ENCODE measurements at places on chromosomes 7 and 10. TPM values are rescaled to one million over a fixed set of nuclear protein-coding genes. Genes with fewer than 3 reads are reported as not detected.

CAMK2B gene
- total RNA-seq, result 0.26 TPM

MMP21 gene
- total RNA-seq, result 0.26 TPM

PODXL gene
- 0.26 TPM for total RNA-seq

THNSL1 gene
- 5.6 TPM for total RNA-seq

ACSL5 gene
- total RNA-seq, result 1.7 TPM

LLCFC1 gene
- not detected for total RNA-seq

ADAM22 gene
- total RNA-seq, result 0.51 TPM

DYDC2 gene
- not detected for total RNA-seq

IL6 gene
- total RNA-seq, result 22.1 TPM

GPRIN2 gene
- not detected for total RNA-seq

HGF gene
- total RNA-seq, result 108 TPM

TUBB8 gene
- total RNA-seq, result not detected

RBM20 gene
- under 0.01 TPM for total RNA-seq

MMD2 gene
- total RNA-seq, result not detected

SORCS3 gene
- total RNA-seq, result not detected

GIMAP1 gene
- total RNA-seq, result under 0.01 TPM

SBDS gene
- 80.9 TPM for total RNA-seq

WDFY4 gene
- total RNA-seq, result 0.66 TPM

OR13A1 gene
- total RNA-seq, result not detected

AKR1C4 gene
- not detected for total RNA-seq

MET gene
- total RNA-seq, result 29.8 TPM

WEE2 gene
- total RNA-seq, result not detected

PSD gene
- total RNA-seq, result 5.3 TPM

OR2A5 gene
- total RNA-seq, result not detected

UBE2D1 gene
- 12.1 TPM for total RNA-seq

MSANTD7 gene
- total RNA-seq, result 14.9 TPM

FBXL13 gene
- total RNA-seq, result 0.66 TPM

TDRD1 gene
- not detected for total RNA-seq

HOGA1 gene
- total RNA-seq, result 1.5 TPM

ZNF804B gene
- total RNA-seq, result not detected

FOXI2 gene
- not detected for total RNA-seq

SAP25 gene
- not detected for total RNA-seq

NACAD gene
- 1.3 TPM for total RNA-seq

VPS37D gene
- total RNA-seq, result 6.2 TPM

TRIM50 gene
- total RNA-seq, result not detected

MYL10 gene
- not detected for total RNA-seq

EFCAB10 gene
- total RNA-seq, result not detected

CPN1 gene
- total RNA-seq, result not detected

OR2A12 gene
- total RNA-seq, result not detected

CTTNBP2 gene
- total RNA-seq, result 4.4 TPM

SPDYE16 gene
- total RNA-seq, result 0.17 TPM

EPHA1 gene
- under 0.01 TPM for total RNA-seq

TMEM213 gene
- not detected for total RNA-seq

INA gene
- 0.50 TPM for total RNA-seq

ZPBP gene
- total RNA-seq, result not detected

AKR1C8 gene
- total RNA-seq, result not detected

C7orf57 gene
- total RNA-seq, result not detected

TTYH3 gene
- total RNA-seq, result 19.7 TPM

RBP3 gene
- total RNA-seq, result not detected

PIP gene
- not detected for total RNA-seq

TSPAN13 gene
- 2.8 TPM for total RNA-seq

NUDCD3 gene
- total RNA-seq, result 67.0 TPM

SPOCK2 gene
- 0.33 TPM for total RNA-seq

FOXP2 gene
- 8.4 TPM for total RNA-seq

C10orf53 gene
- total RNA-seq, result not detected

Data from fibroblast of lung (primary cell).